SJSA1 (cell line): ENCODE measurements at places on chromosomes 7 and 10. TPM values are rescaled to one million over a fixed set of nuclear protein-coding genes. Genes with fewer than 3 reads are reported as not detected.

DNA sequence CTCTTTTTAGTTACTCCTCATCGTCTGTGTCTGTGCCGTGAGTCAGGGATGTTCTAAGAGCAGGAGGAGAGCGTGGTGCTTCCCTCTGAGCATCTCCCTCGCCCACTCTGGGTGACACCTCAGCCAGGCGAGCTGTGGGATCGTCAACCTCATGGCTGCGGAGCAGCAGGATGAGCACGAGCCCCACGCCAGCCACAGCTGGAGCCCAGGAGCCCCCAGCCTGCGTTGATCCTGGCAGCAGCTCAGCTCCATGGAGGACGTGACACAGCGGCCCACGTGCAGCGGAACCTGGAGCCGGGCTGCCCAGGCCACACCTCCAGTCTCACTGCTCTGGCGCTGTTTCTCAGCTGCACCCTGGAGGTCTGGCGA, 512.0 kb downstream of the PTPRN2 start:
- no peak overlapping the region for H3K4me3 ChIP-seq
- no peak for DNase-seq
- no peak overlapping the region for H3K27ac ChIP-seq
- no peaks in the 10 kb centered on the region for H3K4me1 ChIP-seq

GRCh38 chr10:86306628-86307278, 59.8 kb downstream of the GRID1 start:
- H3K4me1 ChIP-seq = no peaks in the 10 kb centered on the region
- no peaks in the 10 kb centered on the region for H3K27me3 ChIP-seq
- H3K4me3 ChIP-seq = no peak overlapping the region
- no peak overlapping the region for H3K27ac ChIP-seq
- no peak for DNase-seq

DNA sequence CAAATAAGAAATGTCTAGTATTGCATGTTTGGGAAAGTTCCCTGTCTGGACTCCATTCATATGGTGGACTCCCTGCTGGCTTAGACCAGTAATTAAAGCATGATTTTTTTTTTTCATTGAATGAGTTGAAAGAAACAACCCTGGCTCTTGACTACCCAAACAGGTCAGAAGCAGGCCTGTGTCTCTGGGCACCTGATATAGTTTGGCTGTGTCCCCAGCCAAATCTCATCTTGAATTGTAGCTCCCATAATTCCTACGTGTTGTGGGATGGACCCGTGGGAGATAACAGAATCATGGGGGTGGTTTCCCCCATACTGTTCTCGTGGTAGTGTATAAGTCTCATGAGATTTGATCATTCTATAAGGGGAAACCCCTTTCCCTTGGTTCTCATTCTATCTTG, 206.2 kb downstream of the TMEM178B start:
- no peaks in the 10 kb centered on the region for H3K27me3 ChIP-seq
- H3K4me1 ChIP-seq = no peaks in the 10 kb centered on the region
- no peak overlapping the region for H3K4me3 ChIP-seq
- no peak for DNase-seq
- H3K36me3 ChIP-seq = no peaks in the 10 kb centered on the region

The AS3MT gene
- total RNA-seq = 0.09 and 0.45 TPM in 2 replicates

The AZGP1 gene
- total RNA-seq = not detected in 2 replicates
